ENCODE measurements at places on chromosomes 2 and 18.

DNA sequence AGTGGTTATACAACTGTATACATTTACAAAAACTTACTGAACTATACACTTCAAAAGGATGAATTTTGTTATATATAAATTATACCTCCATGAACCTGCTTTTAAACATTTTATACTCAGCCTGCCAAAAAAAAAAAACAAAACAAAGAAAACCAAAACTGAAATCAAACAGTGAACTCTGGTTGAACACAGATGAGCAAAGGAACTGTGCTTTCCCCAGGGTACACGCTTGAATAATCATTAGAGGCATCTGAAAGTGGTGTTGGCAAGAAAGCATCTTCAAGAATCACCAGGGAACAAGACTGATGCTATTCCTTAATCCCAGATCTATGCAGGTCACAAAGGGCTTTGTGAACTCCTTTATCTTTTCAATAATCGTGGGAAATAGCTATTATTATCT is 77.0 kb upstream of the LYPD1 start:
- no peak for DNase-seq

GRCh38 chr2:201256082-201256481 is 4.3 kb upstream of the CASP8 start:
- no peak for DNase-seq

GRCh38 chr2:150759531-150759930 is 272.1 kb upstream of the RND3 start:
- DNase-seq, result no peak

DNA sequence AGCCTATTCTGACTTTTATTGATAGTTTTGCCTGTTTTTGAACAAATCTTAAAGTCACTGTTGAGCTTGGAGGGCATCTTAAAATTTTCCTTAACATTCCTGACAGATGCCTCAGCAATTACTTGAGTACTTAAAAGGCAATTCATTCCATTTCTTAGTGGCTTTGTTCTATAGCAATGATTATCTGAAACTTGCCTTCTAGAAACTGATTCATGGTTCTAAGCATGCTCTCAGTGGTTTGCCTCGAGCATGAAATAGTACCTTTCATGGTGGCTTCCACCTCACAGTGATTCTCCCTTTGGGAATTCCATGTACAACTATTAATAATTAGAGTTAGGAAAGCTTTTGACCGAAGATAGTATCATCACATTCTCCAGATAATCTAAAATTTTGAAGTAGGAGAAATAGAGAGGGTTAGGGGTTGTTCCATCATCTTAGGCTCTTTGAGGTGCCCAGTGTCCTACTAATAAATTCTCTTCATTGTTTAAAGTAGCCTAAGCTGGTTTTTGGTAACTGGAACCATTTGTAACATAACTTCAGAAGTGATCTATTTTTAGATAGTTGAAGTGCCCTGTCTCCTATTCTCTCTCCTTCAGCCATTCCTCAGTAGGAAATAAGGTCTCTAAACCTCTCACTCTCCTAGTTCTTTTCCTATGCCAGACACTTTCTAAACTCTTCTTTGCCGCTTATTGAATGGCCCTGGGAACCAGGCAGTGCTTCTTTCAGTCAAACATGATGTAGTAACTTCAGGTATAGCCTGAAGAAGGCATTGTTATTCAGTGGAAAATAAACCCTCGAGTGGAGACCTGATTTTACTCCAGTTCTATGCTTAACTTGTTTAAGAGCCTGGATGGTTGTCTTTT is 156.1 kb downstream of the HAUS1 start:
- DNase-seq, result no peak

DNA sequence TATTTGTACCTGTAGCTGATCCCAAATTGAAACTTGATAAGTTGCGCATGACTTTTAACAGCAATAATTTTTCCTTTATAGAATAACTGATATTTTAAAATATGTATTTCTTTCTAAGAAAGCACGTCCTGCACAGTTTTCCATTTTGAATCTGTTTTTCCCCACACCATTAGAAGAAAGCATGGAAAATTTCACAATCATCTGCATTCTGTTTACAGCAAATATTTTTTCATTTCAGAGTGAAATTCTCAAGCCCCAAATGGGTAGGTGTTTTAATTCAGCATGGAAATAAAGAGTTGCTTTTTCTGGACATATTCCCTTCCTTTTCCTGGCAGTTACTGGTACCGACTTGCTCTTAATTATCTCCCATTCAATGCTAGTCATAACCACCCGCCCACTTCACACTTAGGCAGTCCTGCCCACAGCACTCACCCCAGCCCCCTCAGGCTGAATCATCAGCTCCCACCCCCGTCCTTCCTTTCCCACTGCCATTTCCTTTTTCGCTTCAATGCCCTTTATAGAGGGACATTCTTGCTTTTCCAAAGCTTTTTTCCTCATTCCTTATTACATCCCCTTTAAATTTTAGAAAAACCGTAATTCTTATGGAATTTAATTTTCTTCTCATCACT is 89.2 kb upstream of the GLS start:
- DNase-seq, result no peak

DNA sequence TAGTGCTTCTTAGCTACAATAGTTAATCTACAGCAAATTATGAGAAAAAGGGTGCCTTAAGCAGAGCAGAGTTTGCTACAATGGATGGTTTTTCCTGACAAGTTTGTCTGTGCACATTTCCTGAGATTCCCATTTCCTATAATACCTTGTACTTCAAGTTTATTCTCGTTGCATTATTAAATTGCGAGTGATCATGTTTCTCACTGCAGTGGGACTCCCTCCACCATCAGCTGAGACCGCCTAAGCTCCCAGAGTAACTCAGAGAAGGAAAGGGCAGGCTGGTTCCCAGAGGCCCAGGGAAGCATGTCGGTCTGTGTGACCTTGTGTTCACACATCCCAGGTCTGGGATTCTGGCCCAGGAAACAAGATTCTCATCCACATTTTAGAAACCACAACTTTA is 162.1 kb downstream of the ARL4C start:
- DNase-seq, result no peak

DNA sequence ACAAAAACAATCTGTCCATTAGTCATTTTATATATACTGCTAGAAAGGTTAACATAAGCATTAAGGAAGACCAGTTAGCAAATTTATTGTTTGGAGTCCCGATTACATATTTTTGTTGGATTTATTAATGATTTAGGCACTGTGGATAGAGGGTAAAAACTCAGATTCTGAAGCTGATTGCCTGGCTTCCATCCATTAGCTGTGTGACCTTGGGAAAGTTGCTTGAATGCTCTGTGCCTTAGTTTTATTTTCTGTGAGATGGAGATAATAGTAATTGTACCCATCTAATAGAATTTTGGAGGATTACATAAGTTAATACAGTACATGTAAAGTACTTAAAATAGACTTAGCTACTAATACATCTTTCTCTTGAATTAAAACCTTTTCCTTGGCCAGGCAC is 36.3 kb upstream of the NEMP2 start:
- DNase-seq, result no peak

DNA sequence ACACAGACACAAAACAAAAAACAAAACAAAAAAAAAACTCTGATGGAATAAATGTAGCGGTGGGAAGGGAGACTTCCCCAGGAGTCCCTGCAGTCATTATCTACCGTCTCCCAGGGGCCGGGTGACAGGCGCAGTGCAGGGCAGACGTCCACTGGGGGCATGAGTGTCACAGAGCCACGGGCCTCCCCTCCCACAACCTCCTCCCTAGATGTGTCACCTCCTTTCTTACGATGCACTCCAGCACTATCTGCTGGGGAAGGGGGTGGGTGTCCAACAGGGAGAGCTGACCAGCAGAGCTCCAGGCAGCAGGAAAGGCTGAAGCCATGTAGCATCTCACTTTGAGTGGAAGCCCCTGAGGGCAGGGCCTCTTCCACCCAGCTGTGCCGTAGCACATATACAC is 84.5 kb downstream of the LONRF2 start:
- DNase-seq, result no peak

DNA sequence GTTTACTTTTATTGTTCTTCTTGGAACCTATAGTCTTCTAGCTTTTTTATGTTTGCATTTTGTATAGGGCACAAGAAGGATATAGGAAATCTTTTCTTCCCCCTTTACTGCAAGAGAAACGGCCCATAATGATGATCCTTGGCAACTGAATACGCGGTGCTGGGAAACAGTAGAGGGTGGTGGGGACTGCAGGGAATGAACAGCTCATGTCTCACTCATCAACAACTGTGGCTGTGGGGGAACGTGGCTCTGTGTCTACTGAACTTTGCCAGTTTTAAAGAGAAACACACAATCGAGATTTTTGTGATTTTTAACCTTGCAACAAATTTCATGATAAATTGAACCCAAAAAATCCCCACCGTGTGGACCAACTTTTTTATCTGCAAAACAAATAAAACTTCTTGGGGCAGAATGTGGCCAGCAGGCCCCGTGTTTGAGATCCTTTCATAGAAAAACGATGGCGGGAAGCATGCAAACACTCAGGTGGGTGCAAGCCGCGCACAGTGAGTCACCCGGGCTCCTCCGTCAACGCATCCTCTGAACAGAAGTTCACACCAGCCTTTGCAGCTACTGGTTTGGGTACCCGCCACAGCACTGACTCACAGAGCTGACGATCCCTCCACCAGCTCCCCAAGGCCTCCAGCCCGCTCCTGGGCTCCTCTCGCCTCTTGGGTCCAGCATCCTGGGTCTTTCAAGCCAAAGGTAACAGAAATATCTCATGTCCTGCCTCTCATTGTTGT is 149.3 kb downstream of the COL6A3 start:
- DNase-seq, result no peak

DNA sequence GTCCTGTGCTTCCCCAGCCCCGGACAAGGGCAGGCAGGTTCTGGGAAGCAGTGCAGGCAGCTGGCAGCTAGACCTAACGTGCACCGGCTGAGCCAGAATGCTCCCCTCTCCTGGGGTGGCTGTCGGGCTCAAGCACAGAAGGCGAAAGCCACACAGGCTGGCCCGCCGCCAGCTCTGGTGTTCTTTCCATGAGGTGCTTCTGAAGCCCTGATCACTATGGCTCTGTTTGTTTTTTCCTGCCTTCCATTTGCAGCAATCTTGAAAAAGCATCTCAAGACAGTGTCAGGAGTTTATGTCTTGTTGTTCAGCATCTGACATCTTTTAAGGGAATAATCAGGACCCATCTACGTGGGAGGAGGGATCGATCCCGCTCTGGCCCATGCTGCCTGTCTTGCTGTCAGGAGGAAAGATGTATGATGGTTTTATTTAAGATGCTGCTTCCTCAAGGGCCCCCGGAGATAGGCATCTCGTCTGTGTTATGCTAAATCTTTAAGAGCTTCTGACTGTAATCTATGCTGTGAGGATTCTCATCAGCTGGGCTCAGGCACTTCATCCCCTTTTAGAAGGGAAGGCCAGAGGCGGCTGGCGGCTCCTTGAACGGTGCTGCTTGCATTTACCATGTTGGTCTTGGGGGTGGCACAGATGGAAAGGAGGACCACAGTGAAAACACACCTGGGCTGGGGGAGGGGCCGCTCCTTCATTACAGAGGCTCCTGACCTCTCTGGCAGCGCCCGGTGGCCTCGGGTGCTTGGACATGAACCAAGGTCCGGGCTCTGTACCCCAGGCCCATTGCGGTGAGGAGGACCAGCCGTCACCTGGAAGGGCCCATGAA is 118.5 kb upstream of the HDAC4 start:
- DNase-seq, result no peak

DNA sequence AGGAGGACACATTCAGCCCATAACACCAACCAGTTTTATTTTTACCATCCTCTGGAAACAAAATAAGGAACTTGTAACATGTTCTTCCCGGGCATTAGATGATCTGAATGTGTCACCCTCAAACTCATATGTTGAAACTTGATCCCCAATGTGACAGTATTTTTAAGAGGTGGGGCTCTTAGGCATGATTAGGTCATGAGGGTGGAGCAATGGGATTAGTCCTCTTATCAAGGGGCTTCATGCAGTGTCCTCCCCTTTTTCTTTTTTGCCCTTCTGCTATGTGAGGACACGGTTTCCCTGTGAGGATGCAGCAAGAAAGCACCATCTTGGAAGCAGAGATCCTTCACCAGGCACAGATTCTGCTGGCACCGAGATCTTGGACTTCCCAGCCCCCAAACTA is 401.5 kb upstream of the TRIB2 start:
- DNase-seq, result no peak

DNA sequence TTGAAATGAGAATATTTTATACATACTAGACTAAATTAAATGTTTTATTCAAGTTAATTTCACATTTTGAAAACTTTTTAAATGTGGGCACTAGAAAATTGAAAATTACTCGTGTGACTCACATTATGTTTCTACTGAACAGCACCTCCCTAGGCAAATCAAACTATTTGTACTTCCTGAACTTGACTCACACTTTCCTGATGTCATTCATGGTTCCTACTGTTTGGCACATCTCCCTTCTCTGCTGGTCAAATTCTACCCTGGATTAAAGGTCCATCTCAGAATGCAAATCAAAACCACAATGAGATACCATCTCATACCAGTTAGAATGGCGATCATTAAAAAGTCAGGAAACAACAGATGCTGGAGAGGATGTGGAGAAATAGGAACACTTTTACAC is 16.7 kb downstream of the LHCGR start:
- DNase-seq, result no peak

GRCh38 chr2:7593360-7593759 is 676.1 kb downstream of the RNF144A start:
- no peak for DNase-seq

- DNase-seq, result no peak
These were observed 25.4 kb downstream of the COX7A2L start for GRCh38 chr2:42335514-42336104.

DNA sequence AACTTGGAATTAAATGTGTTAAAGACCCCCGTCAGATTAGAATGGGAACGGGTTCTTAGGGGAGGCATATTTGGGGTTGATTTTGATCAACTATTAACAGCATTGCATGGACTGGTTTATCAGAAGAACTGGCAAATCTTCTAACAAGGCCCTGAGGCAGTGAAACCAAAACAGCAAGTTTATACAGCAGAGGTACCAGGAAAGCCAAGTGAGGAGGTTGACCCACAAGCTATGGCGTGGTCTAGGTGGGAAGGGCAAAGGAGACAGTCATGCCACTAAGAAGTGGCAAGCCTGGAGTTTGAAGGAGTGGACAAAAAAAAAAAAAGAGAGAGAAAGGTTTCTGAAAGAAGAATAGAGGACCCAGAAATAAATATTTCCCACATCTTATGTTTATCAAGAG is 187.0 kb downstream of the MREG start:
- no peak for DNase-seq

- peak; percentile 88 for DNase-seq
These were observed at the start of gene AGFG1 for GRCh38 chr2:227471924-227472264. Gene AGFG1, plus strand, starts transcription at chr2:227472156. Its CDS starts 266 bp downstream, at chr2:227472422.

DNA sequence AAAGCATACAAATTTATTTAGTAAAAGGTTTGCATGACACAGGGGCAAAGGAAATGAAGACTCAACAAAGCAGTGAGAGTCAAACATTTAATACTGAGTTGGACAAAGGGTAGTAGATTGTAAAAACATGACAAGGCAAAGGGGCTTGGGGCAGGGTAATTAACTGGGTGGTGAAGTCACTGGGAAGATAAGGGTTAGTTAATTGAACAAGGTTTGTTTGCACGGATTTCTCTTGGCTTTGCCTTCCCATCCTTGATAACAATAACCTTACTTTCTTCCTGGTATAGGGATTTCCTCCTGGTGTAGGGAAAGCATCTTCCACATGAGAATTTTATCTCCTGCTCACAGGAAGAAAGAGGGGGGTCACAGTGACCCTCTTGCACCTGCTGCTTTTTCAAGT is 26.8 kb upstream of the RTTN start:
- no peak for DNase-seq

GRCh38 chr2:17592731-17593409 is 52.4 kb downstream of the VSNL1 start:
- no peak for DNase-seq

GRCh38 chr2:87403893-87404175 is 344.1 kb upstream of the PLGLB2 start:
- DNase-seq, result no peak
